Urinary bladder (tissue), 4 donors: ENCODE measurements at places on chromosomes 6 and 20. TPM values are rescaled to one million over a fixed set of nuclear protein-coding genes. Genes with fewer than 3 reads are reported as not detected.

The PCMTD2 gene
- 39.1 TPM for polyA plus RNA-seq

The PLA2G7 gene
- 0.77 TPM for polyA plus RNA-seq

- no peak for DNase-seq
These were observed 3.7 kb downstream of the GRIK2 start for GRCh38 chr6:101397199-101397598.

DNA sequence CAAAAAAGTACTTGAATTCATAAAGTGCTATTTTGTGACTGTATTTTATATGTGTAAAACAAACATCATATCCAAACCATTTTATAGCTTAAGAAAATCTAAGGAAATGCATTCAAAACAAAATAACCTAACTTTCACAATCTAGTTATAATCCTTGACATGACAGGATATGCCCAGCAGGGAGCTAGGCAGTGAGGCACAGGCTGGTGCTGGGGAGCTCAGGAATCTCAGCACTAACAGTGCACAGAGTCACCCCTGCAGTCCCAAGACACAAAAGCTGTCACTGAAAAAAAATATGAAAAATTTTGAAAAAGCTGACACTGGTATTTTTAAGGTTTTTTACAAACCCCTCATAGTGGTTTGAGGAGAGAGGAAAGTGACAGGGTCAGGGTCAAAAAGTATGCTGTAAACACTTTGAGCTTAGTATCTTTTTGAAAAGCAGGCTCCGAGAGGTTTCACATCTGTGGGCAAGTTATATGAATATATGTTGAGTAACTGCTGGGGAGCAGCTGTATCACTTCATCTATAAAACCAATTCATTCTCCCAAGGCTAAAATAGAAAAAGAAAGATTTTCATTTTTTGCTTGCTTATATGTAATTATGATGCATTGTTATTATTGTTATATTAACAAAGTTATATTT is 24.1 kb downstream of the LGSN start:
- DNase-seq = no peak

The SIGLEC1 gene
- 7.6 TPM for polyA plus RNA-seq

The ANKRD66 gene
- polyA plus RNA-seq = not detected

- no peak for DNase-seq
These were observed 17.8 kb upstream of the FOXC1 start for GRCh38 chr6:1591926-1592325.

- no peak for DNase-seq
These were observed 44.2 kb upstream of the SUPT3H start for GRCh38 chr6:45421709-45422502.

The MEI4 gene
- 0.01 TPM for polyA plus RNA-seq

DNA sequence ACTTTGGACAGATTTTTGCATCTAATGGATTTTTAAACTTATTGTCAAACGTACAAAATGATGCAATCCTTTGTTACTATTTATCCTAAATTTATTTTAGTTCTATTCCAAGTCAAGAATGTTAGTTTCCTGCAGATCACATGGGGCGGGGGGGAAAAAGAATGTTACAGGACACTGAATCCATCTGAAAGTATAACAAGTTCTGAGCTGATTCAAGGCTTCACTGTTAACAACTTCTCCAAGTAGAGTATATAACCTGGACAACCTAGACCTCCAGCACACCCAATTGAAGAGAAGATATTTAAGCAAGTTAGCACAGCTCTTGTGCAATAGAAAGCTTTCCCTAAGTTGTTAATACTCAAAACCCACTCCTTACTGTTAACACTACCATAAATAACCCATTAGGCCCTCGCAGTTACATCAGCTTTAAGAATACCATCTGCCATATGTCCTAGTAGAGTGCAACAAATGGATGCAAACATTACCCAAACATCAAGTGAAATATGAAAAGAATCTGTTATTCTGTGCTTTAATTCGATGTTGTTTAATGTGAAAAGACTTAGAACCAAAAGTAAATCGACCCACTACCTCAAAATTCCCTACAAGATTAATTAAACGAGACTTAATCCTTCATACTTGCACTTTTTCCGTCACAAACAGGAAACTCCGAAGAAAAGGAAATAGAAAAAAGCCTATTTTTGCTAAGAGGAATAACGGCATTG is 1.3 kb downstream of the SEC63 start:
- no peak for DNase-seq

The ANKS1A gene
- 38.0 TPM for polyA plus RNA-seq

GRCh38 chr6:97427648-97428047 is 144.6 kb upstream of the MMS22L start:
- DNase-seq = no peak

DNA sequence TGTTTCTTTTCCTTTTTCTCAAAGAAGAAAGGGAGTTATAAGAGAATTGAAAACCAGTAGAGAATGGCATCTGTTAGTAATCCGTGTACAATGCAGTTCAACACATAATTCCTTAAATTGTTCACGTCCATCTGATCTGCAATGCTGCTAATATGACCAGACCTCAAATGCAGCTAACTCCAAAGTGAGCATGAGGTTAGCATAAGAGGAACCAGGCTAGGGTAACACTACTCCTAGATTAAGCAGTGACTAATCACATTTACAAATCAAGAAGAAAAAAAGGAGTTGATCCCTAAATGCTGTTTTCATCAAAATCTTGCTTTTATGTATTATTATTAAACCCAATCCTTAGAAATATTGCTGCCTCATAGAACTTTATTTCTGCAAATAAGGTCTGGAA is 432.7 kb upstream of the ARID1B start:
- DNase-seq = no peak

The BPIFB4 gene
- polyA plus RNA-seq = 0.06 TPM
